Omental fat pad (tissue), 4 donors: ENCODE measurements at places on chromosomes 11 and 22. TPM values are rescaled to one million over a fixed set of nuclear protein-coding genes. Genes with fewer than 3 reads are reported as not detected.

DNA sequence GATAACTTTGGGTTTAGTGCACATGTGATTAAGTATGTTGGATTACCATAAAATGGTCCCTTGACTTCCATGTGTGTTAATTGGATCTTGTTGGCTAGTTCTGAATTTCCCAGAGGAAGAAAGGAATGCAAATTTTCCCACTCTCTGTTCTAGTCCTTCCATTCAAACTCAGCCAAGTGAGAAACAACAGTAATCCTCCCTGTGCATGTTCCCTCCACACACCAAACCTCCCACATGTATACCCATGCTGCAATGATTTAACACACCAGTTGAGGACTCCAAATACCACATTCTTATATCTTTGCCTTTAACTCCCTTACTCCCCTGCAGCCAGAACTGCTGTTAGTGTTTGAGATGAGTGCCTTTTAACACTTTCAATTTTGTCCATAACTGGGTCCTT lies 1158.9 kb downstream of the DLG2 start:
- no peak for DNase-seq

- DNase-seq, result no peak
Measured at GRCh38 chr22:41831383-41831782, 1.5 kb upstream of the SREBF2 start.

DNA sequence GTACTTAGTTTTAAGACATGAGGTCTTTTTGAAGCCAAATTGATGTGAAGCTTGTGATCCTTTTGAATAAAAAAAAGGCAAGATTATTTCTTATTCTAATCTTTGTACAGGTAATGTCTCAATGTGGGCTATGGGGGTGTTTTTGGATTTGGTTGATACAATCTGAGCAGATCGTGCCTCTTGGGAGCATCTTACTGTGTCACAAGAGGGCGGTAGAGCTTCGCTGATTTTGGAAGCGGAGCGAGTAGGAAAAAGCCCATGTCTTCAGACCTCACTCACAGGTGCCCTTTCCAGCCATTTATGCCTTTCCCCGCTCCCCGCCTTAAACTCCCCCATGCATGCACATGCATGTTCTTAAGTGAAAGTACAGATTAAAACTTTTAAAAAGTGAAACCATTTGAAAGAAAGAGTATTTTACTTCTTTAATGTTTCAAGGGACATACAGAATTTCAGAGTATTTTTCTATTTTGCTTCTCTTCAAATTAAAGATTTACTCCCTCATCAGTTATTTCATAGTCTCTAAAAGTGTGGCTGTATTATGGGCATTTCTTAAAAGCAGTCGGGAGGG lies 18.8 kb downstream of the DDX25 start:
- DNase-seq, result no peak

- no peak for DNase-seq
Measured at GRCh38 chr22:24688256-24688655, 85.3 kb downstream of the GGT1 start.

DNA sequence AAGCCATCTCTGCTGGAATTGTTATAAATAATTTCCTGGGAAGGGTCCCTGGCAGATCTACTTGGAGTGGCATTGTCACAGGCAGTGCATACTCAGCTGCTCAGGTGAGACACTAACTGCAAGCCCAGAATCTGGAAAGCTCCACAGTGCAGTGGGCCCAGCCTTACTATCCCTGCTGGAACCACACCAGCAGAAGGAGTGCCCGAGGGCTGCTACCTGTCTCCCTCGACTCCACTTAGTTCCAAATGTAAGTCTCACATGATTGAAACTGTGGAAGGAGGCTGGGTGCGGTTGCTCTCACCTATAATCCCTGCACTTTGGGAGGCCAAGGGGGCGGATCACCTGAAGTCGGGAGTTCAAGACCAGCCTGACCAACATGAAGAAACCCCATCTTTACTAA lies 14.3 kb upstream of the SYVN1 start:
- no peak for DNase-seq

GRCh38 chr22:25929321-25929878 lies 187.4 kb downstream of the MYO18B start:
- DNase-seq, result no peak

- no peak for DNase-seq
Measured at GRCh38 chr22:50338860-50339462, 4.2 kb upstream of the PPP6R2 start.

DNA sequence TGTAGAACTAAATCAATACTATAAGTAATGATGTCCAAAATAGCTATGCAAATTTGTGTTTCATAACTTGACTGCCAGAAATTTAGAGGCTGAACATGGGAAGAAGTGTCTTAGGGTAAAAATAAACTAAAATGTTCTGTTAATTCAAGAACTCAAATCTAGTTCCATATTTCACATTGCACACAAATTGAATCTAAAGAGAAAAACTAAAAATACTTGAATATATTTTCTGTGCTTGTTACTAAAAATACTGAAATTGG lies 43.5 kb downstream of the FANCF start:
- DNase-seq, result no peak

- DNase-seq, result peak; percentile 71
Measured at GRCh38 chr11:67277231-67277961, 11.1 kb downstream of the GRK2 start.

- DNase-seq, result no peak
Measured at GRCh38 chr11:14583252-14584034, 60.2 kb upstream of the PDE3B start.

- DNase-seq, result no peak
Measured at GRCh38 chr22:30425616-30426387, at the start of gene MTFP1. Gene MTFP1, plus strand, starts transcription at chr22:30425768. Its CDS starts 112 bp downstream, at chr22:30425880.

- no peak for DNase-seq
Measured at GRCh38 chr11:67525275-67525976, 2.2 kb upstream of the CABP2 start.

GRCh38 chr22:43848366-43849171 lies 13.7 kb downstream of the SULT4A1 start:
- DNase-seq, result no peak

GRCh38 chr11:129791515-129791914 lies 24.1 kb upstream of the TMEM45B start:
- no peak for DNase-seq

- no peak for DNase-seq
Measured at GRCh38 chr11:64291262-64291751, at the start of gene KCNK4. Gene KCNK4, plus strand, starts transcription at chr11:64291302. Its CDS starts 1,717 bp downstream, at chr11:64293019.

GRCh38 chr22:37546437-37547250 lies 13.6 kb upstream of the CDC42EP1 start:
- DNase-seq, result no peak

DNA sequence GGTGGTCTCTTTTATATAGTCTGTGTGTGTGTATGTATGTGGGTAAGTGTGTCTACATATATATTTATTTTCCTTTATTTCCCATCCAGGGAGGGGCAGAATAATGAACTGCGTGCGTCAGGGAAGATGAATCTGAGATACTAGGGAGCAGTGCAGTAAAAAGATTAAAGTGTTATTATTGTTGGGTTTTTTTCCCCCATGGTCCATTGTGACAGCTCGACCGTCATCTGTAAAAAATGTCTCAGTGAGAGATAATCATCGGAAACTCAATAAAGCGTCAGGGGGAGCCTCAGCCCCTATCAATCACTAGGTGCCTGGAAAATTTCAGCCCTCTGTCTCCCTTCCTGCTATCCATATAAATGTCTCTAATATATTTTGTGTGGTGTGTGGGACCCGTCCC lies 64.6 kb downstream of the CLPB start:
- no peak for DNase-seq

- DNase-seq, result no peak
Measured at GRCh38 chr22:44363980-44364750, 51.4 kb upstream of the SHISAL1 start.

DNA sequence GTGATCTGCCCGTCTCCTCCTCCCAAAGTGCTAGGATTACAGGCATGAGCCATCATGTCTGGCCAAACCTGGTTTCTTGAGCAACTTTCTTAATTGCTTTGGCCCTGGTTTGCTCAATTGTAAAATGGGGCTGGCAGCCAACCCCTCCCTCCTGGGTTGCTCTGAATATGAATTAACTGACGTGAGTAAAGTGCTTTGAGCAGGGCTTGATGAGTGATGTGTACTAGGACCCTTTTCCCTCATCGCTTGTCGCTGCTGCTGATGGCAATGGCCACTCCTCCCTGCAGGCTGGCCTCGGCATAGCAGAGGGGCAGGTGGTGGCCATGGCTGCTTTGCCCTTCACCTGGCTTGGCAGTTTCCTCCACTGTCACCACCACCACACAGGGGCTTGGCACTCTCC lies 41.5 kb downstream of the RNF141 start:
- no peak for DNase-seq

DNA sequence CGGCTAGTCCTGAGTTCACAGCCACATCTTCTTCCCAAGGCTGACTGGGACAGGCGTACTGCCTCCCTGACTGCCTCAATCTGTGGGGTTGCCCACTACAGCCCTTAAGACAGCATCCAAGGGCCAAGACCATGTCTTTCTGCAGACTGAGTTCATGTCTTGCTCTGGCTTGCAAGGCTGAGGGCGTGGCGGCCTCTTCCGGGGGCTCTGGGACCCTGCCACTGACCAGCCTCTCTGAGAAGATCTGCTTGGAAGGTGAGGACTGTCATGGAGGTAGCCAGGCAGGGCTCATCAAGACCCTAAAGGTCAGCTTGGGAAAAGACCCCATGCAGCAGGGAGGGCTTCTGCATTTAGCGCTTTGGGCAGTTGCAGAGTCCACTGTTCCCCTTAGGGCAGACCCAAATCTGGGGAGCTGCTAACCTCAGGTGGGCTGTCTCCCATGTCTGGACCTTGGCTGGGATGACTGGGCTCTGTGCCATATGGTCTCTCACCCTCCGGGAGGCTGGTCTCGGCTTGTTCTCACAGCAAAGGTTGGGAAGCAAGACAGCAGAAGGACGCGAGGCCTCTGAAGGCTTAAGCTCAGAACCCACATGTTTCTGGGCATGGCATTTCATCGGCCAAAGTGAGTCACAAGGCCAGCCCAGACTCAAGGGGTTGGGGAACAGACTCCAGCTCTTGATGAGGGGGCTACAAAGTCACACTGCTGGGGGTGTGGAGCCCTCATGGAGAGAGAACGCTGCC lies 109.1 kb upstream of the LMO1 start:
- no peak for DNase-seq

GRCh38 chr11:89163686-89164085 lies 14.0 kb upstream of the TYR start:
- no peak for DNase-seq

DNA sequence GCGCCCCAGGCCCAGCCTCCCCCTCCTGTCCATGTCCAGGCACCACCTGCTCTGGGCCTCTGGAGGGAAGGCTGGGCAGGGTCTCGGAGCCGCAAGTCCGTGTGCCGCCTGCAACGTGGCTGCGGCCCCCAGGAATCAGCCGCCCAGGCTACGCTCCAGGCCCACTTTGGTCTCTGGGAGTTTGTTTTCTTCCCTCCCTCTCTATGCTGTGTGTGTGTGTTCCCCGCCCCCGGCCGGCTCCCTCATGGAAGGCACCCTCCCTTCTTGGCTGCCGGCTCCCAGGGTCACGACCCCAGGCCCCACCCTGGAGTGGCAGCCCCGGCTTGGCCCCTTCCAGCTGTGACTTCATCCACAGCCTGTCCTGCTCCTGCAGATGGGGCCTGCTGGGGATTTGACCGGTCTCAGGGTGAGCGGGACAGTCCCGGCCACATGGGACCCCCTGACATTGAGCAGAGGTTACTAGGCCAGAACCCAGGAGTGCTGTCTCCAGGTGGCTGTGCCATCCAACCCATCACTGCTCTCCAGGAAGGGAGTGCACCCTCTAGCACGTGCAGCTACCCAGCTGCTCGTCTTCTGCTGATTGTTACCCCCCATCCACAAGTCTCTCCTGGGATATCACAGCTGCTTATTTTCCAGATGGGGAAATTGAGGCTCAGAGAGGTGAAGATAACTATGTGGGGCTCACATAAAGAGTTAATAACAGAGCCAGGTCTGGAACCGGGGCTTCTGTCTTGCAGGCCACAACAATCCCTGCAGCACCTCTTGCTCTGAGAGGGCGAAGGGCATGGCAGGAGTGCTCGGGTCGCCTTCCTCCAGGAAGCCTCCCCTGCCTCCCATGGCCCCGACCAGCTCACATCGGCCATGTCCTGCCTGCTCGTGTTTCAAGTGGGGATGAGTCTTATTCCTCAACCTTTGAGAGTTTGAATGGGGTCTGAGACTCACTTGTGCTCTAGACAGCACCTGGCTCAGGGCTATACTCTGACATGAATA lies 2.8 kb upstream of the LIF start:
- DNase-seq, result no peak

GRCh38 chr11:34926101-34926830 lies 9.8 kb downstream of the PDHX start:
- DNase-seq, result no peak

DNA sequence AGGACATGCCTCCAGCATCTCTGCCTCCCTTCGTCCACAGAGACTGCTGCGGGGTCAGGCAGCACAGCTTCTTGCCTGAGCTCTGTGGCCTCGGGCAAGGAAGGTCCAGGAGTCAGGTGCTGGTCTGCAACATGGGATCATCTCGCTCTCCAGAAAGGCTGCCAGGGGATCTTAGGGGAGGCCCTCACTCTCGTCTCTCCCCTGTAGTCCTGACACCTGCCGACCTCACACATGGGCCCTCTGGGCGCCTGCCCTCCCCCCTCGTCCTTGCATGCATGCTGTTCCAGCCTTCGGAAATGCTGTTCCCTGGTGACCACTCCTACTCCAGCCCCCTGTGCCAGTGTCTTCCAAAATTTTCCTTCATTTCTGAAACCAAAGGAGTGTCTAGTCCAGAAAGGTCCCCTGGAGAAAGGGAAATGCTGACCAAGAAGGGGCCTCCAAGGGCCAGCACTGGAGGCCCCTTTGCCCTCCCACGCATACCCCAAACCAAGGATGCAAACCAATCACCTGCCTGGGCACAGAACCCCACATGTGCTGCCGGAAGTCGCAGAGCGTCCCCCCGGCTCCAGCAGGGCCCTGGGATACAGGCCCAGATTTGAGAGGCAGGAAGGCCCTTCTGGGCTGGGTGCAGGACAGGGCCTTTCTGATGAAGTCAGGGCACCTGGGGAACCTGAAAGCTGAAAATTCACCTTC lies 41.0 kb downstream of the IGF2 start:
- no peak for DNase-seq

- no peak for DNase-seq
Measured at GRCh38 chr11:83449338-83449913, 163.3 kb upstream of the CCDC90B start.

ZNF70 gene
- total RNA-seq, result 4.6 TPM

GRIK4 gene
- total RNA-seq, result 0.09 TPM

LGALS1 gene
- total RNA-seq, result 1,892 TPM

OR56A1 gene
- total RNA-seq, result not detected

CD3D gene
- total RNA-seq, result 2.6 TPM

B4GALNT4 gene
- total RNA-seq, result 3.6 TPM

KRTAP5-8 gene
- not detected for total RNA-seq

PKDREJ gene
- total RNA-seq, result 0.09 TPM

BIRC3 gene
- total RNA-seq, result 9.9 TPM

ART5 gene
- total RNA-seq, result 0.65 TPM

POU2AF2 gene
- total RNA-seq, result not detected

NAV2 gene
- total RNA-seq, result 6.3 TPM

EML3 gene
- total RNA-seq, result 68.6 TPM

LMO2 gene
- total RNA-seq, result 22.7 TPM

CATSPERZ gene
- total RNA-seq, result not detected

IGSF9B gene
- 29.7 TPM for total RNA-seq

P2RX6 gene
- not detected for total RNA-seq

TCN2 gene
- 61.3 TPM for total RNA-seq
